NCI-H1092 (cell line): ENCODE measurements at places on chromosomes 4 and X.
A peak's percentile ranks its signal among the peaks of the same experiment; 100 is the strongest.

DNA sequence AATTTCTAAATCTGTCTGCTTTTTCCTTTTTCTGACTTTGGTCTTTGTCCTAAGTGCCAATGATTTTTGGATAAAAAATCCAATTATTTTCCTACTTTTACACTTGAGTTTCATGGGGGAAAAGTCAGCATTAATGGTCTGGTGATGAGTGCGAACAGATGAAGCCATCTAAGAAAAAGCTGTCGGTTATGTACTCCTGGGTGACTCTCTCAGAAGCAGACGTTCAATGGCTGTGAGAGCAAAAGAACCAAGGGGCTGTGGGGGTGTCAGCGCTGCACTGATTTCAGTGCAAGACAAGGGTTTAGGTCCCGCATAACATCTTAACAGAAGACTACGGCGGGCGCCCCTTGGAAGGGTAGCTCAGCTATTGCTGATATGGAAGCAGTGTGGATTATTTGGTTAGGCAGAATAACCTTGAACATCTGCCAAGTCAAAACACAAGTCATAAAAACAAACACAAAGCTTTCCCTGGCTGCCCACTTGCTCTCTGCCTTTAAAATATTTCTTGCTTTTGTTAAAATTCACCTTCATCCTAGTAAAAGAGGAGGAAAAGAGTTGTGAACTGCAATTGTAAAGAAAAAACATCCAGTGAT, 240.5 kb downstream of the MAML3 start:
- peak; percentile 45 for DNase-seq

GRCh38 chrX:47587906-47588735, 5.9 kb downstream of the TIMP1 start:
- DNase-seq: no peak

DNA sequence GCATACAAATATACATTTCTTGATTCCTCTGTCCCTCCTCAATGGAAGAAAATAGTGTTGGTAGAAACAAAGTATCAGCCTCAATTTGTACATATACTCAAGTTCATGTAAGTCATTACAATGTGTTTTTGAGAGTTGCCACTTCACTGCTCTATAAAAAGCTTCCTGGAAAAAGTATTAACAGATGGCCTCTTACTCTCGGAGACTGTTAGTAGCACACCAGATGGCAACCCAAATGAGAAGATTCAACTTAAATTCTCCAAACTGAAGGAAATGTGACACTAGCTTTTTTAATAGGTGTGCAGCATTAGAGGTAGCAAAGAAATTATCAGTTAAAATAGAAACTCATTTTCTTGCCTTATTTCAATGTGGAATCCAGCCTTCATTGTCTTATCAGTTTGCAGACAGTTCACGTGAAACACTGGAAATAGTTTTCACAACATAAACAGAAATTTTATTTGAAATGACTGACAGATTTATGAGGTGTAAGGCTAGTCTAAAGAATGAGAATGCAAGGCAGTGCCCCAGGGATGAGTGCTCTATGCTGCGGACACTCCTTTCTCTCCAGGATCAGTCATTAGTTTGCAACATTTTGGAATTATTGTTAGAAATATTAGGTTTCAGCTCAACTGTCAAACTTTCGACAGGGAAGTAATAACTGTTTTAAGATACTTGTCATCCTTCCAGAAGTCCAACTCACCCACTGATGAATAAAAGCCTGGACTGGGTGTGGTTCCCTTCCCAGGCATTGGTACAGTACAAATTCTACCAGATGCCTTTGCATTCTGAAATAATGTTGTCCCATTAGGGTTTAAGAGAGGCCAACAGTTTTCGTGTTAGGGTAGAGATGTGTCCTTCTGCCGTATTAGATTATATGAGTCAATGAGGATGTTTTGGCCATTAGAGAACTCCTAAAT, 50.9 kb downstream of the IDS start:
- DNase-seq: no peak

- DNase-seq: no peak
Observed at GRCh38 chr4:7788694-7789425, 150.8 kb downstream of the AFAP1 start.

DNA sequence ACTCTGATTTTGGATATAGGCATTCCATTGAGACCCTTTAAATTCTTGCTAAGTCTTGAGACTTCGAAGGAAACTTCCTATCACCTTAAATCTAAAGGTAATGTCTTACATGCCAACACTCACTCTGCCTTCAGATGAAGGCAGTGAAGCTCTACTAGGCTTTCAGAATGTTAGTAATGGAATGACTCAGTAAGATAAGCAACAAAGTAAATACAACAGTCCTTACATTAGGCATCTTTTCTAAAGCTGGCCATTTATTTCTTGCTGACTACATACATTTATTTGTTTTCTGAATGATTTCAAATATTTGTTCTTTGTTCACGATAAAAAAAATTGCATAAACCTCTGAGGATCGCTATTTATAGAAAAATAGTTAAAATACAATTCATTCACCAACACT, 43.5 kb downstream of the ASIC5 start:
- no peak for DNase-seq

DNA sequence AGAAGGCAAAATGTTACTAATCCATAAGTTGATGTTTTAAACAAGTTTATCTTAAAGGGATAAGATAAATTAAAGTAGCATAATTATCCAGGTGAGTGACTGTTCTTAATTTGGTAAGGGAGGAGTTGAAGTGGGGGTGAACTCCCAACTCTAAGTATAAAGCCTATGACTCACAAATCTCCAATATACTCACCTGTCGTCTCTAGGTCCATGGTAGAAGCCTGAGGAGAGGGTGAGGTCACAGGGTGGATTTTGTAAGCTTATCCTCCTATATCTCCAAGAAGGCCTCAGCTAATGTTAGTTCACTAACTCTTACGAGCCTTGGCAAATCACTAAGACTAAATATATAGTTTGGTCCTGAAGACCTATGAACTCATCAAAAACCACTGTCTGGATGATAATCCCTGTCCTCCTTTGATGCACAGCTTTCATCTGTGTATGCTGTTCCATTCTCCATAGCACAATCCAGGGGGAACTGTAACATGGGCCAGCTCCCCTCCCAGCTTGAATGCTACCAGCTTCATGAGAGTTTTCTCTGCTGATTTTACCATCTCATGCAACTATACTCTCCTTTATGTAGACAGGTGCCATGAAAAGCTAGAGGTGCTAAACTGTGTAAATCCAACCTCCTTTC, 158.7 kb downstream of the BTC start:
- DNase-seq: no peak
